ENCODE measurements at places on chromosomes 2 and 18.

- DNase-seq: no peak
Measured at GRCh38 chr18:37716106-37716735, 150.6 kb upstream of the CELF4 start.

DNA sequence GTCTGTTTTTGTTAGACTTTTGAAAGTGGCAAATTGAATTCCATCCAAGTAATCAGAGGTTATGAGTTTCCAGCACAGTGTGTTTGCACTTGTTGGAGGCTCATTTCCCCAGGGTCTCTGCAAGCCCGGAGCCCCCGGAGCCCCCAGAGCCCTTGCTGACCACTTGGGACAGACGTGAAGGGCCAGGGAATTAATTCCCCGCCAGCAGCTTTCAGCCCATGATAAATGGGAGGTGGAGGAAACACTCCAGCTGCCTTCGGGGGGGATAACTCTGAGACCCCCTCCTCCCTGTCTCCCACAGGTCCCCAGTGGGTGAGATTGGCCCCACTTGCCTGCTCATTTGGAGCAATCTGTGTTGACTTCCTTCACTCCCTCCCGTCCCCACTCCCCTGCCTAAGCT is 79.2 kb downstream of the KLHL29 start:
- DNase-seq: no peak

DNA sequence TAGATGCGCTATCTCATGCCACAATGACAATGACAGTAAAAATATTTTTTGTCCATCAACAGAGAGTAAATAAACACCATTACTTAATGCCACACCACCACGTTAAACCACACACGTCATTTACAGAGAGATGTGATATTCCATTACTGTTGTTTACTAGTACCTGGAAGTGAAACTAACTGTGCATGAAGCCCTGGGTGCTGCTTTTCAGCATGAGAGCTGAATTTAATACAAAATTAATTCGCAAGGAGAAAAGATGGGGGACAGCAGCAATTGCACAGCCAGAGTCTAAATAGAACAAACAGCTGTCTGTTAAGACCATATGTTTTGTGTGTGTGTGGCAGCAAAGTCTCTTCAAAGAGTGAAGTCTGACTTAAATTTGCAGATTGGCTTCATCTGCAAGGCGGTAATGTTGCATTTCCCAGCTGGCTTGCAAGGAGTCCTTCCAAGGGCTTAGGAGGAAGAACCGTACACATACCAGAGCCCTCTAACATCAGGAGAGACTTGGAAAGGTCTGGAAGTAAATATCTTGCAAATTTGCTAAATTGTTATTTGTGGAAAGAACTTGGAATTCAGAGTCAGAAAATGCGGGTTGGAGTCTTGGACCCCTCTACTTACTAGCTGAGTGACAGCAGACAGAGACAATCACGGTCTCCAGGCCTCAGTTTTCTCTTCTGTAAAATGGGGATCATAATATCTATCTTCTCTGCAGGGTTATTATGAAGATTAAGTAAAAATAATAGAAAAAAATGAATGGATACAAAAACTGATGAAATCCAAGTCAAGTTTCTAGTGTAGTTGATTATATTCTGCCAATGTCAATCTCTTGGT is 127.6 kb downstream of the ALPK2 start:
- DNase-seq: no peak

GRCh38 chr2:40489678-40489960 is 37.7 kb upstream of the SLC8A1 start:
- no peak for DNase-seq

- no peak for DNase-seq
Measured at GRCh38 chr2:159926695-159927094, 128.7 kb upstream of the CD302 start.

DNA sequence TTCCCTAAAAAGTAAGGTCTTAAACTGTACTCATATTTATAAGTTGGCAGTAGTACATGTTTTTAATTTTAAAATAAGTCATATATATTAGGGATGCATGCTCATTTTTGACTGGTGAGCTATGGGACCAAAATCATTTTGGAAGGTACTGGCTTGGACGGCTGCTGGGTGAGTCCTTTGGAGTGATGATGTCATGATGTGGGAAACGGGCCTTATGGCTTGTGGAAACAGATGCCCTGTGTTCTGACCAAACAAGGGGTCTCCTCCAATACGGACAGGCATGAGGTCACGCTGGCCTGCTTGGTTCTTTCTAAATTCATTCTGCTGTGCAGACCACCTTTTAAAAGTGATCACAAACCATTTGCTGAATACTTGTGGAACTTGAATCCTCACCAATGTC is 109.2 kb upstream of the MGAT5 start:
- DNase-seq: no peak

GRCh38 chr2:147165697-147166382 is 679.0 kb upstream of the ACVR2A start:
- no peak for DNase-seq

- no peak for DNase-seq
Measured at GRCh38 chr2:240567872-240568677, at the start of gene RNPEPL1. Gene RNPEPL1 (plus strand): TSS chr2:240568484. CDS start chr2:240568587, 103 bp downstream.

GRCh38 chr18:57890266-57890665 is 87.2 kb upstream of the ATP8B1 start:
- DNase-seq: no peak

DNA sequence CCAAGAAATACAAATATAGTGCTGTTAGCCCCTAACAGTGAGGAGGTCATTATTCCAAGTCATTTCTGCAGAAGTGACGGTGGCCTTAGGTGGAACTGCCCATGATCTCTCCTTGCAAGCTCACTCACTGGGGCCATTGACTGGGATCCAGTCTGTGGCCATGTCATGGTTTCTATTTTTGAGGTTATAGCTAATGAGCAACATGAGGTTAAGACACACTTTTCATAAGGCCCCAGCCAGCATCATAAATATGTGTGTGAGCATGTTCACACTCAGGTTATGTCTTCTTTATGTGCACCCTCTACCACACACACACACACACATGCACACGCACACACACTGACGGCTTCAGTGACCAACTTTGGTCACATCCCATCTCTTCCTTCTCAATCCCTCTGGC is 484 bp downstream of the AFF3 start:
- no peak for DNase-seq

All from GOT3 (cell line).